ENCODE measurements at places on chromosomes 12 and 14. TPM values are rescaled to one million over a fixed set of nuclear protein-coding genes. Genes with fewer than 3 reads are reported as not detected.
A peak's percentile ranks its signal among the peaks of the same experiment; 100 is the strongest.

DNA sequence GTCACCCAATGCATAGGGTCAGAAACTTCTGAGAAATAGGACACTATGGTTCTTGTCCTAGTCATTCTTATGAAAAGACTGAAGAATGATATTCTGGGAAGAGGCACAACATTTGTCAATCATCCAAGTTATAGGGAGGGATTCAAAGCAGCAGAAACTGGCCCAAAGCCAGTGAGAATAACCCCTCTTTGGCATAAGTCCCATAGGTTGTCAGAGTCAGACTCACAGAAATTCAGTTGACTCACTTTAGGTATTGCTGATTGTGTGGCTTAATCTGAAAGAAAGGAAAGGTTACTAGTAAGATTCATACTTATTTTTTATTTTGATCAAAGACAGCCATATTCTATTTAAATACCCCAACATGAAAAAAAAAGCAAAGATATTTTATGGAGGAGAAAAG lies 151.0 kb downstream of the SRGAP1 start:
- DNase-seq = no peak

GRCh38 chr12:65430571-65431306 lies 152.3 kb downstream of the MSRB3 start:
- no peak for DNase-seq

GRCh38 chr14:94458558-94459205 lies 6.1 kb upstream of the SERPINA11 start:
- no peak for DNase-seq

Gene AMN
- total RNA-seq = 1.6 TPM

- peak; percentile 33 for DNase-seq
Measured at GRCh38 chr14:85533861-85534291, 3.9 kb downstream of the FLRT2 start.

GRCh38 chr12:6962285-6963015 lies 8.0 kb downstream of the PHB2 start:
- peak; percentile 31 for DNase-seq

DNA sequence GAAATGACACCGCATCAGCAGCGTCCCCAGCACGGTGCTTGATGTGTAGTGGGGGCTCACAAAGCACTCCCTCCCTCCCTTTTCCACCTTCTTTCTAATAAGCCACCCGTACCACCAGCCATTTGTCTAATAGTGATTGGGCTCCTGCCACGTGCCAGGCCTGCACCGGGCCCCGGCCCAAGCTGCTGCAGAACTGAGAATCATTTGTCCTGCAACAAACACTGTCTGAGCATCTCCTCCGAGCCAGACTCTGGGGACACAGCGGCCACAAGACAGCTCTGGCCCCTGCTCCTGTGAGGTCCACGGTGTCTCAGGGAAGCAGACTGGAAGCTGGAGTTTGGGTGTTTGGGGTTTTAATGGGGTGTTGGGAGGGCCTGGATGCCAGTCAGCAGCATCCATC lies 43.9 kb downstream of the MVK start:
- DNase-seq = no peak

Gene CHMP4A
- total RNA-seq = 34.7 TPM

GRCh38 chr14:85186082-85186481 lies 343.9 kb upstream of the FLRT2 start:
- no peak for DNase-seq

Gene AKAP5
- 0.27 TPM for total RNA-seq

Gene KCNA1
- total RNA-seq = not detected

- no peak for DNase-seq
Measured at GRCh38 chr14:75783602-75784313, 122.7 kb downstream of the TTLL5 start.

Gene RNF212B
- not detected for total RNA-seq

DNA sequence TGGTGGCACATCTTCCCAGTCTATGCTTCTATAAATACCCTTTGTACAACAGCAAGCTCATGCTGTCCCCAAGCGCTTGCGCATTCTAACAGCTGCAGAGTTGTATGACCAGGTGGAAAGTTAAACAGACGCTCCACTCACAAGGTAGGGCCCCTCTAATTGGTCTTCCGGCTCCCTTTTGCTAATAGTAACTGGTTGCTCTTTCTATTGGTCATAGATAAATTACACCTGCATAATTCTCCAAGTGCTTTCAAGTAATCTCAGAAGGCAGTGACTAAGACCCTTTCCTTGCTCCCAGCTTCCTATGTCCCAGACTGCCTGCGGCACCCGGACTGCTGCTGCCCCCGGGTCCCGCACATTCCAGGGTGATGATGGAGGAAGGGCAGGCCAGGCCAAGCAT lies 6.1 kb upstream of the TSPAN9 start:
- DNase-seq = no peak

Gene MPHOSPH9
- total RNA-seq = 23.4 TPM

DNA sequence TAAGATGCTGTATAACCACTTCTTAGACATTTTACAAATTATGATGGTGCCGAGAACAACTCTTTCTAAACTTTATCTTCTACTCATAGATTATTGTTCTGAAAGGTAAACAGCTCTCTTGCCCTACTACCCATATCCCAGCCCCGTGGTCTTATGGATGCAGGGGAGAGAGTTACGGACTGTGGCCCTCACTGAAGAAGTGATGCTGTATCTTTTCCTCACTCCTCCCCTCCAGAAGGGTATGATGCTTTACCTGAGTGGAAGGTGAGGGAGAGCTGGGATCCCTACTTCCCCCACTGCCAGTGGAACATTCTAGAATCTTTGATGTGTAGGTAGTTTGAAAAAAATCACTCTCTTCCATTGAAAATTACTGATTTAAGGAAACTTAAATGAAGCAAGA lies 3.5 kb downstream of the TSHR start:
- no peak for DNase-seq

Gene LRRIQ1
- total RNA-seq = 0.21 TPM

DNA sequence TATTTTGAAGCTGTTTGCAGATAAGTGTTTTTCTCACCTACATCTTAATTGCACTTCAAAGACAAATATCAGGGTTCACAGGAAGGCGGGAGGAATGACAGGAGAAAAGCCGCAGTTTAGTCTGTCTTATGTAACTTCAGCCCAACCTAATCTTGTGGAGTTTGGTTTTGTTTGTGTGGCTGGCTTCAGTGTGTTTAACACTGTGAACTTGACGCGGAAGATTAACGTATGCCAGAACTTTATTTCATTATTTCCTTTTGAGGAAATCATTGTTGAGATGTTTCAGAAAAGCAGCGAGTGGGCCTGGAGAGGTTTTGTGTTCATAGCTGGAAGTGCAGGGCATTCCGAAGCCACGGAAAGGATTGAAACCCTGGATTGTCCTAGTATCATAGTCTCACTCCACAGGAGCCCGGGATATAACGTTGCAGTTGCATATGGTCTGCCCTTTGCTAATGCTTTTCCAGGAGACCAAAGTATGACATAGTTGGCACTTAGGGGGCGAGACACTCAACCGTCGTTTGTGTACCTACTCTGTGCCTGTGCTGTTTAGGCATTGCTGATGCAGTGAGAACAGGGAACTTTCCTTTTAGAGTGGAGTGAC lies 2.0 kb downstream of the PELI2 start:
- DNase-seq = no peak

DNA sequence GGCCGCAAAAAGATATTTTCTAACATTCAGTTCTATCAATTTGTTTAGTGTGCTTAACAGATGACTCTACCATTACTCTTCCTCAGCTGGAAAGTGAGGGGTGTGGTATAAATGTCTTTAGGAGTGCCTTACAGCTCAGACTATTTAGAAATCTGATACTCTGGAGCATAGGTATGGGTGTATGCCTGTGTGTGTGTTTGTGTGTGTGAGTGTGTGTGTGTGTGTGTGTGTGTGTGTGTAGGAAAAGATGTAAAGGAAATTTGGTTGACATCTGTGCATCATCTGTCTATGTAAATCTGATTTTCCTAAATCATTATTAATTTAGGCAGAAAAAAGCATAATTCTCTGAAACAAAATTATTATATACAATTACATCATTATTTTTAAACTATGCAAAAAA lies 16.0 kb downstream of the RNASE3 start:
- no peak for DNase-seq

Gene PTPRQ
- total RNA-seq = 13.7 TPM

DNA sequence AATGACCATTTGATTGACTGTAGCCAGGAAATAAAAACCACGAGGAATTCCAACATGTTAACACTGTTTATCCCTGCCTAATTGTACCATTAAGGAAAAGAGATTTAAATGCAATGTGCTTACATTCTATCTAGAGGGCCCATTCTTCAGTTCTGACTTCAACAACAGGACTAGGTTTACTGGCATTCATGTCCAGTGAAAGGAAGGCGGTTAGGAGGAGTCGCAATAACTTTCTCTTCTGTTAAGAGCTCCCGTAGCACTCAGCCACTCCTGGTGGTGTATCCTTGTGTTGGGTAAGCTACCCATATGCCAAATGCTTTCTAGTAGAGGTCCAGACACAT lies 154.7 kb downstream of the STXBP6 start:
- DNase-seq = no peak

Gene LGR5
- 0.12 TPM for total RNA-seq

Gene CD4
- 11.6 TPM for total RNA-seq

Gene AHNAK2
- 9.7 TPM for total RNA-seq

Gene LUM
- total RNA-seq = 130 TPM

Gene SLCO1B1
- not detected for total RNA-seq

GRCh38 chr14:30223385-30223785 lies 295.7 kb upstream of the PRKD1 start:
- peak; percentile 39 for DNase-seq

Gene GPR84
- 0.55 TPM for total RNA-seq

Gene PNN
- total RNA-seq = 31.2 TPM

DNA sequence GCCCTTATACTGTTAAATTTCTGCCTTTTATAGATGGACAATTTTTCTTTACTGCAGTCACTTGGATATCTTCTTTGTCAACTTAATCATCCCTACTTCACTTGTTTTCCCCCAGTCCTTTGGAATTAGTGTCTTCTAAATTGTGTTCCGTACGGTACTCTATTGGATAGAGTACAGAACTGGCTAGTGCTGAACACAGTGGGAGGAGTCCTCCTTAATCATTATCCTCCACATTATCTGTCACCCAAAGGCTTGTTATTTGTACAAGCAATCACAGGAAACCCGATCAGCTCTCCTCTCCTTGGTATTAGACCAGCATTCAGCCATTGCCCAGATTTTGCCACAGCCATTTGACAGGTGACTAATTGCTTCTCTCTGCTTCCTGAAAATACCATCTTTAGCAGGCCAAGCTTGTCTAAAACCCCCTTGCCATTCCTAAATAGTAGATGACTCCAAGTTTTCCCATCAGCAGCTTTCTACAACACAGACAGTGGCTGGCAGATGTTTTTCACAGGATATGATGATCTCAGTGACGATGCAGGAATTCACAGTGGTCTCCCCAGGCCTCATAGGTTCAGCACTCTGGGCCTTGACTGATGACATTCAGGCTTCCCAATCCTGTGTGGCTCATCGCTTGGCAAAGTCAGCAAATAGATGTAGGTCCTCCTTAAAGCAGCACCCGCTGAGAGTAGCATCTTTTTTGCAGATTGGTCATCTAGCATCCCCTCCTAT lies 216.0 kb upstream of the RGS6 start:
- DNase-seq = no peak

Gene TEX52
- not detected for total RNA-seq

DNA sequence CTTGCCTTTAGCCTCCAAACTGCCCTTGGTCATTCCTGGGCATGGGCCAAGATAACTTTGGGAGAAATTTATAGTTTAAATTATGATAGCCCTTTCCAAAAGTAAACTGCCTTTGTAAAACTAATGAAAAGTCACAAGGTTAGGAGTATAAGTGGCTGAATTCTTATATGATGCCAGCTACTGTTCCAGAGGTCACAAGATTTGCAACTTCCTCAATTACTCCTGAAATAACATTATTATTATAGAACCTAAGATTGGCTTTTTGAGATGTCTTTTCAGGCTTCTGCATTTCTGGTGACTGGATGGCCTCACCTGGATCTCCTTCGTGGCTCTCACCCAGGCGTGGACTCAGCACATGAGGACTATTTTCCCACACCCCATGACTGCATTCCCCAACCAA lies 55.0 kb downstream of the OSBPL8 start:
- no peak for DNase-seq

DNA sequence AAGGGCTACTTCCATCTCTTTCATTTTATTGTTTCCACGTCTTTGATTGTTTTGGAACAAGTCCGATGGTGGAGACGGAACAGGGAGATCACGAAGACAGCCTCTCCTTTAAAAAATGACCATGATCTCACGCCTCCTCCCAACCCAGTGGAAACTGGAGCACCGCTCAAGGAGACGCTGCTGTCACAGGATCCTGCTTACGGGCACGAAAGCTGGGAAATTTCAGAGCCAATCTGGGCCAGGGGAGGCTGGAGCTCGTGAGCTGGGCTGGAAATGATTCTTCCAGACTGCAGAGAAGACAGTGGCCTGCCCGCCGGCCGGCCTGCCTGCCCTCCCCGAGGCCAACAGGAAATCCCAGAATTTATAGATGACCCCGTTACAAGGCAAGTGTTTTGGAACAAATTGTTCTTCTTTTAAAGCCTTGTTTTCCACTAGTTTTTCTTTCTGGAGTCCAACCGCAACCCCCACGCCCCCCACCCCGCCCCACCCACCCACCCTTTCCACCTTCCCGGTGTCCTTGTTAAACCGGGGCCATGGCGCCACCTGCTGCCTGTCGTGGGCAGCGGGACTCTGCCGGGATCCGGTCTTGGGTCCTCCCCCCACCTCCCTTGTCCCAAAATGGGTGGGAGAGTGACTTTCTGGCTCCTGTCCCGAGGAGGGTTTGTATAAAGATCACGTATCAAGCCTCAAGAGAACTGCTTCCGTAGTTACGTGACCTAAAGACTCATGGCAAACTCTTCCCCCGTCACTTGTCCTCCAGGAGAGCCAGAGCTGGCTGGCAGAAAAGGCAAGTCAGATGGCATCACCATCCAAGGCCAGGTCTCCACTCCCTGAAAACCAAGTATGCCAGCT lies 40.3 kb downstream of the MAP1LC3B2 start:
- DNase-seq = peak; percentile 88

Gene FLRT2
- 8.9 TPM for total RNA-seq

Data from left cardiac atrium (tissue), 4 donors.